ENCODE measurements at places on chromosomes 16 and 17. TPM values are rescaled to one million over a fixed set of nuclear protein-coding genes. Genes with fewer than 3 reads are reported as not detected.

DNA sequence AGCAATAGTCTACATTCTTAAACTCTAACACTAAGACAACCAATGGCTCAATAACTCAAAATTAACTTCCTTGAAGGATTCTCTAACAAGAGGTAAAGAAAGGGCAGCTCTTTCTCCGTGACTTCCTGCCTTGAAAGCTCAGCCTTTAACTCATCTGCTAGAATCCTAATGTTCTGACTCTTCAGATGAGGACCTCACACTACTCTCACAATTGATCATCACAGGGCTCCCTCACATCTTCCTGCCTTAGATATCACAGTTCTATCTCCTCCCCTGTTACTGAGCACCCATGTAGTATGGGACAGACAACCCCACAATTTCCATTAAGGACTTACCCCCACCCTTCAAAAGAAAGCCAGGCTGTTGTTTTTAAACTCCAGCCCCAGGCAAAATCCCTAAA lies 33.5 kb downstream of the SMURF2 start:
- no peak for DNase-seq

GRCh38 chr16:60073376-60073775 lies 1339.3 kb upstream of the GOT2 start:
- DNase-seq: no peak

GRCh38 chr16:4548124-4548523 lies 8.0 kb upstream of the C16orf96 start:
- DNase-seq: no peak

DNA sequence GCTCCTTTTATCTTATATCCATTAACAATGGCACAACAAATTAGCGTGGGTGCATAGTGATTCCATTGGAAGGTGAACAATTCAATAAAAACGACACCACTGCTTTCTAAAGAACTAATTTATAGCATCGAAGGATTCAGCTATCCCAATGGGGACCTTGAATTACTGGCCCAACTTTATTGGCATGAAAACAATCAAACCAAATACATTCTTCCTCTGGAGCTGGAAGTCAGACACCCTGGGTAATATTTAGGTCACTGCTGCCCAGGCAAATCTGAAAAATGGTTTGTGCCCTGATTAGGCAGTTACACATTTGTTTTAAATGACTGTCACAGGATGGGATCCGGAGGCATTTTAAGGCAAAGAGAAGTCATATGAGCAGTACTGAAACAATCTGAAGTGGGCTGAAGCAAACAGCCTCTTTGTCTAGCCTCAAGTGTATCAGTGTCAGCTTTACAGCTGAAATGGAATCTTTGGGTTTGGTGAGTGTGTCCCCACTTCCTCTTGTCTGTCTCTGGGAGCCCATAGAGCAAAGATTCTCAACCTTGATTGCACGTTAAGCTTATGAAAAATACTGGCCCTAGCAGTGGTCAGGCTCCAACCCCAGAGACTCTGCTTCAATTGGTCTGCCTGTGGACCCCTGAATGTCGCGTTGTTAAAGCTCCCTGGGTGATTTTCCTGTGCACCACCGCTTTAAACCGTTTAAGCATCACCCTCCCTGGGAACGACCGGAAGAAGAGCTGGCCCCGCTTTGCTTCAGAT lies 30.3 kb downstream of the CDK5R1 start:
- peak; percentile 45 for DNase-seq

GRCh38 chr17:3221850-3222249 lies 14.4 kb downstream of the OR1A1 start:
- DNase-seq: no peak

GRCh38 chr17:79219208-79219935 lies 144.7 kb downstream of the ENGASE start:
- DNase-seq: no peak

DNA sequence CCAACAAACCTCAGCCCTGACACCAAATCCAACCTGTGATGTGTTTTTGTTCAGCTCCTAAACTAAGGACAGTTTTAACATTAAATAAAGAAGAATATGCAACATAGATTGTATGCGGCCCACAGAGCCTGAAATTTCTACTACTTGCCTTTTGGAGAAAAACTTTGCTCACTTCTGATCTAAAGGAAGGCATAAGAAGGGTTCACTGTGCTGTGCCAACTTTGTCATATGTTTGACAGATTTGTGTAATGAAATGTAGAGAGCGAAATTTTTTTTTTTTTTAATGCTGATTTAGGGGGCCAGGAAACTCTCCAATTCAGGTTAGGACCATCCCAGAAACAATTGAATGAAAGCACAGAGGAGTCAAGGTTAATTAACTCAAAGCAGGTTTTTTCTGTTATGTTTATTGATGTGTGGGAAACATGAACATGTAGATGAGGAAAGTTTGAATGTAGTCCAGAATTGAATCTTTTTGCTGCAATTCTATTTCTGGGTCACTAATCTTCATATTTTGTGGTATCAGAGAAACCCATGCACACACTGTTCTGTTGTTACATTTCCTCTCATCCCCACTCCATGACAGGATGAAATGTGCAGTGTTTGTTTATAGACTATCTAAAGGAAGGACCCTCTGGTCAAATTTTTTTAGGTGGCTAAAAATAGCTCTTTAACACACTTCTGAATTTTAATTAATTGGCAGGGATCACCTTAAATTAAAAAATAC lies 71.5 kb downstream of the TAOK1 start:
- peak; percentile 36 for DNase-seq

DNA sequence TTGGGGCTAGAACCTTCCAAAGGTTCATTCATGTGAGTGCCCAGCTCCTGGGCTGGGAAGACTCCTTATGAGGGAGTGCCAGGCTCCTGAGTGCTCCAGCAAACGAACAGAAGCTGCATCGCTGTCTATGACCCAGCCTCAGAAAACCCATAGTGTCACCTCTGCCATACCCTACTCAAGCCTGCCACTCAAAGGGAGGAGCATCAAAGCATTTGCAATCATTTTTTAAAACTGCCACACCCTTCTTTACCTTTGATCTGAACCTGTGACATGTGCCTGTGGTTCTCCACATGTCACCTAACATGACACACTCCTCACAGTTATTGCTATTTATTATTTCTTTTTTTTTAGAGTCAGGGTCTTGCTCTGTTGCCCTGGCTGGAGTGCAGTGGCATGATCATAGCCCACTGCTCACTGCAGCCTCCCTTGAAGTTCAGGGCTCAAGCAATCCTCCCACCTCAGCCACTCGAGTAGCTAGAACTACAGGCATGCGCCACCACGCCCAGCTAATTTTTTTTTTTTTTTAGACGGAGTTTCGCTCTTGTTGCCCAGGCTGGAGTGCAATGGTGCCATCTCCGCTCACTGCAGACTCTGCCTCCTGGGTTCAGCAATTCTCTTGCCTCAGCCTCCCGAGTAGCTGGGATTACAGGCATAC lies 7.3 kb upstream of the KDM8 start:
- no peak for DNase-seq

- DNase-seq: no peak
Observed at GRCh38 chr17:49862781-49863331, 15.0 kb upstream of the TAC4 start.

DNA sequence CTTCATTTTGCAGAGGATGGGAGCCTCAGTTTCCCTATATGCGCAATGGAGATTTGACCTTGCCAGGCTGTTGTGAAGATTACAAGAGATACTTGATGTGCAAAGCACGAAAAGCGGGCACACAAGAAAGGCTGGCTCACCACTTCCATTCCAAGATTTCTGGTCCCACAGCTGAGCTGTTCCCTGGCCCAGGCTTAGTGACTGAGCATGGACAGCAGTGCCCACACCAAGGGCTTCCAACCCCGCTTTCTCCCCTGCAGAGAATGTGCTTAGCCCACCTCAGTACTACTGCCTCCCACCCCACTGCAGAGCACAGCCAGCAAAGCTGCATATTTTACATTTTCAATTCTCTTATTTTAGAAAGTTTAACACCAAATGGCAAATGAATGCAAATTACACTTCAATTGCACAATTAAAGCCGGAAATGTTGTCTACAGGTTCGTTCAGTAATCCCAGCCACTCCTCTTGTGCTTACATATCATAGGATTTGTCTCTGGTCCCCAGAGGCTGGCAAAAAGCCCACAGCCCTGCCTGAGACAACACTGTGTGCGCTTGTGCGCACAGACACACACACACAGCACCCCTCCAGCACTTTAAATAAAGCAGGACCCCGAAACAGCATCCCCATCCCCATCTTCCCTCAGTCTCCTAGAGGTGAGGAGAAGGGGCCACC lies 51.8 kb downstream of the VAC14 start:
- no peak for DNase-seq

DNA sequence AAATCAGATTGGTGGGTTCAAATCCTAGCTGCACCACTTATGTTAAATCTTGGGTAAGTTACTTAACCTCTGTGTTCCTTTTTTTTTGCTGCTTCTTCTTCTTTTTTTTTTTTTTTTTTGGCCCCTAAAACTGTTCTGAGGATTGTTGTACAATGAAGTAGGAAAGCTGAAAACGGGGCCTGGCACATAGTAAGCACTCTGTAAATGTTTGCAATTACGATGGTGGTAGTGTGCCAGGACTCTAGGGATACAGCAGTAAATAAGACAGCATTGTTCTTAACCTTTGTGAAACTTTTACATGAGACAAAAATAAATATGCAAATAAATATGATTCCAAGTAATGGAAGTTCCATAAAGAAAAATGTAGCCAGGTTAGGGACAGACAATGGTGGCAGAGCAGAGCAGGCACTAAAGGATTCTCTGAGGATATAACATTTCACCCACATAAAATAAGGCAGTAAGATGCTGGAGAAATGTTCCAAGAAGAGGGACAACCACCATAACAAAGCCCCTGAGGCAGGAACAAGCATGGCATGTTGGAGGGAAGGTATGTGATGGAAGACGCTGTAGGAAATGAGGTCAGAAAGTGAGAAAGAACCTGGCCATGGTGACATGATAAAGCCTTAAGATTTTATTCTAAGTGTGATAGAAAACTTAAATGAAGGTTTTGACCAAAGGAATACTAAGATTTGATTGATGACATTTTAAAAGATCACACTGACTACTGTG lies 127.3 kb downstream of the NLK start:
- no peak for DNase-seq

GRCh38 chr17:61401389-61402072 lies 1.9 kb downstream of the TBX2 start:
- no peak for DNase-seq

DNA sequence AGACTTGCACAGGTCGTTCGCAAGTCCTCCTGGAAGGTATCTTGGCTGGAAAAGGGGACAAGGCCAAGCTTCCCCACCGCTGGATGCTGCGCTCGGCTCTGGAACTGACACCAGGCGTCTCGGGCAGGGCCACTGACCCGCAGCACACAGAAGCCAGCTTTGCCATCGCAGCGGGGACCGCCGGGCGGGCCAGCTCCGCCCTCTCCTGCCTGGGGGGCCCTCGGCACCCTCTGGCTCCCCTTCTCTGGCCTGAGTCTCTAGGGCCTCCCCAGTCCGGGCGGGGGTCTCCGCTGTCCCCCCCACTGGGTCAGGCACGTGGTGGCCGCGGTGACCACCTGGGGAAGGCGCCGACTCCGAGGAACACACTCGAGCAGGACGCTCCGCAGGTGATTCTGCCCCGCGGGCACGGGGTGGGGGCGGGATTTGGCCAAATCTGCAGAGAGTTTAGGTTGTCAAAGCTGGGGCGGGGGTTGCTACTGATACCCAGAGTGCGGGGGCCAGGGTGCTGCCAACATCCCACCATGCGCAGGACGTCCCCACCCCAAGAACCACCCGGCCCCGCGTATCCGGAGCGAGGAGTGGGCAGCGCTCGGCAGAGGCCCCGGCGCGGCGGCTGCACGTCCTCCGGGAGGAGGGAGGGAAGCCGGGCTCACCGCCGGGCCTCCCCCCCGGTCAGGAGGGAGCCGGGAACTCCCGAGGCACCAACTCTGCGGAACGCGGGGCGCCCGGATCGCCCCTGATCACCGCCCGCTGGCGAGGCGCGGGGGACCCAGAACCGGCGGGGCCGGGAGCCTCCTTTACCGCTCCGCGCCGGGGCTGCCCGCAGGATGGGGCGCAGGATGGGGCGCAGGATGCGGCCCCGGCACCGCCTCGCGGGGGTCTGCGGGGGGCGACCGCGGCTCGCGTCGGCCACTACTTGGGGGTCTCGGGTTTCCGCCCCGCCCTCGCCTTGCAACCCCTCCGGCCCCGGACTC lies 744 bp upstream of the METRNL start:
- no peak for DNase-seq

- DNase-seq: peak; percentile 97
Observed at GRCh38 chr16:30927789-30928378, 4.5 kb downstream of the FBXL19 start.

GRCh38 chr16:50822671-50823070 lies 80.8 kb downstream of the CYLD start:
- DNase-seq: no peak

DNA sequence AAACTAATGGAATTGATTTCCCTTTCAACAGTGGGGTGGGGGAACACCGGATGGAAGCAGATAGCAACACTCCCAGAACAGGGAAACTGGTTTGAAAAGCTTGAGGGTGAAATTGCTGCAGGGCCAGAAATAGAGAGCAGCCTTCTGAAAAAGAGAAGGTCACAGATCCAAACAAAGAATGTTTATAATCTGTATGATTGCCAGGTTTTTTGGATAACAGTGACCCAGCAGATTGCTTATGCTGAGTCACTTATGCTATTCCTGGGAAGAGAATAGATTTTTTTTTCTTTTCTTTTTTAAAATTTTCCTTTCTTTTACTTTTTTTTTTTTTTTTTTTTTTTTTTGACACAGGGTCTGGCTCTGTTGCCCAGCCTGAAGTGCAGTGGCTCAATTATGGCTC lies 641.3 kb downstream of the KCNJ2 start:
- DNase-seq: no peak

DNA sequence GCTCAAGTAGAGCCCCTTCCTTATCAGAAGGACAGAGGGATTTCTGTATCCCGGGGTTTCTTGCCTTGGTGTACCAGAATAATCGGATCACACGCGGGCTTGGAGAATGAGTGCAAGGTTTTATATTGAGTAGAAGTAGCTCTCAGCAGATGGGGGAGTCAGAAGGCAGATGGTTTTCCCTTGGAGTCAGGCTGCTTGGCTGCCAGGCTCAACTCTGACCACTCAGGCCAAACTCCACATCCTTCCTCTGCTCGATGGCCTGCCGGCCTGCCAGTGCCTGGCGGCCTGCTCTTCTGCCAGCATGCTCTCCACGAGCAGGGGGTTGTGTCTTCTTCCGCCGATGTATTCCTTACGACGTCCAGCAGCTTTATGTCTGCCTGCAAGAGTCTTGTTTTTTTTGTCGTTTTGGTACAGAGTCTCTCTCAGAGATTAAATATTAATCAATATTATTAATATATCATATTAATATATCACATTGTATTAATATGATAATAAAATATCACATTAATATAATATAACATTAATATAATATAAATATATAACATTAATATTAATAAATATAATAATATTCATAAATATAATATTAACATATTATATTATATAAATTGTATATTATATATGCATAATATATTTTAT lies 229.2 kb upstream of the WSCD1 start:
- peak; percentile 90 for DNase-seq

KRT32 gene
- total RNA-seq: not detected

TPPP3 gene
- total RNA-seq: 1.6 TPM

E4F1 gene
- 40.4 TPM for total RNA-seq

ZP2 gene
- total RNA-seq: not detected

NRN1L gene
- total RNA-seq: not detected

CNTNAP4 gene
- total RNA-seq: not detected

GOT2 gene
- total RNA-seq: 113 TPM

CNGB1 gene
- not detected for total RNA-seq

ATP2C2 gene
- total RNA-seq: not detected

HBM gene
- not detected for total RNA-seq

KRT27 gene
- not detected for total RNA-seq
